ENCODE measurements at places on chromosomes 16 and 17. TPM values are rescaled to one million over a fixed set of nuclear protein-coding genes. Genes with fewer than 3 reads are reported as not detected.

Gene TRIM16
- 52.3 TPM for total RNA-seq

Gene SLC26A11
- 9.2 TPM for total RNA-seq

Gene PRSS36
- not detected for total RNA-seq

Gene LYRM9
- total RNA-seq: 26.5 TPM

Gene RNF167
- total RNA-seq: 20.3 TPM

Gene CTRB2
- not detected for total RNA-seq

Gene PRSS33
- 2.9 TPM for total RNA-seq
